Kidney capillary endothelial cell (primary cell): ENCODE measurements at places on chromosomes 16 and 17.
A peak's percentile ranks its signal among the peaks of the same experiment; 100 is the strongest.

GRCh38 chr16:804193-805048 lies 3.9 kb upstream of the GNG13 start:
- no peak for DNase-seq

GRCh38 chr17:21517538-21518293 lies 141.6 kb downstream of the KCNJ12 start:
- no peak for DNase-seq

DNA sequence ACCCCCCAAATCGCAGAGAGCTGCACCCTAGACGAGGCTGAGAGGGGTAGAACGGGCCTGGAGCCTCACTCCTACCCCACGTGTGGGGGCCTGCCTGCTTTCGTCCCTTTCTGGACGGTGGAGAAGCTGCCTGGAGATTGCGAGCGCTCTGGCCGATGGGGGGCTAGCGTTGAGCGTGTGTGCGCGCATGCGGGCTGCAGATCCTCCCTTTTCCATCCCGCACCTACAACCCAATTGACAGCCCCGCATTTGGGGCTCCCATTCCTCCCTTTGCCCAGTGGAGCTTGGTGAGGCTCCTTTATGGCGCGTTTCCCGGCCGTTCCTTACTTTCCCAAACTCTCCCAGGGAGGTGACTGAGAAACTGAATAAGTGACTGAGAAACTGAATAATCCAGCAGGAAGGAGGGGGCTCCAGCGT lies 907 bp upstream of the ESRP2 start:
- no peak for DNase-seq

DNA sequence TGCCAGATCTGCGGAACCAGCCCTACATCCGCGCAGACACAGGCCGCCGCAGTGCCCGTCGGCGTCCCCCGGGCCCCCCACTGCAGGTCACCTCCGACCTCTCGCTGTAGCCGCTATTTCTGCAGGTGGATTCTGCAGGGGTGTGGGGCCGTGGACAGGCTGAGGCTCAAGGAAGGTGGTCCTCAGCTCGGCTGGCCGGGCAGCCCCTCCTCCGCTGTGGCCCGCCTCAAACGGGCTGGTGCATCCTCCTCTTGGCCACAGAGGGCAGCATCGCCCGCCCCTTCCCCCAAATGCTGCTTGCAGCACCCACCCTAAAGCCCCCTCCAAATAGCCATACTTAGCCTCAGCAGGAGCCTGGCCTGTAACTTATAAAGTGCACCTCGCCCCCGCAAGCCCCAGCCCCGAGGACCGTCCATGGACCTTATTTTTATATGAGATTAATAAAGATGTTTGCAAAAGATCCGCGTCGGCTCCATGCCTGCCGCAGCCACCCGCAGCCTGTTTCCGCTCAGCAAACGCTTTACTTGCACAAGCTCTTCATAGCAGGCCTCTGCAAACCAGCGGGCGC lies 14.9 kb downstream of the SPATA32 start:
- no peak for DNase-seq

DNA sequence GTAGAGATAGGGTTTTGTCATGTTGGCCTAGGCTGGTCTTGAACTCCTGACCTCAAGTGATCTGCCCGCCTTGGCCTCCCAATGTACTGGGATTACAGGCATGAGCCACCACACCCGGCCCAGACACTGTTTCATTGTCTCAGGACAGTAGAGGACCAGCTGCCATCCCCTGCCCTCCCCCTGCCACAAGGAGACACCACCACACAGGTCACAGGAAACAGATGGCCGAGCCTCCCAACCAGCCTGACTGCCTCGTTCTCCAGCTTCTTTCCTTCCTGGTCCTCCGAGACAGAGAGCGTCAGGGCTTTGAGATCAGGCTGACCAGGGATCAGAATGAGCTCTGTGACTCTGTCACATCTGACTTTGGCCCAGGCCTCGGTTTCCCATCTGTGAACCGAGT lies 20.8 kb upstream of the RNPS1 start:
- DNase-seq: peak; percentile 70

DNA sequence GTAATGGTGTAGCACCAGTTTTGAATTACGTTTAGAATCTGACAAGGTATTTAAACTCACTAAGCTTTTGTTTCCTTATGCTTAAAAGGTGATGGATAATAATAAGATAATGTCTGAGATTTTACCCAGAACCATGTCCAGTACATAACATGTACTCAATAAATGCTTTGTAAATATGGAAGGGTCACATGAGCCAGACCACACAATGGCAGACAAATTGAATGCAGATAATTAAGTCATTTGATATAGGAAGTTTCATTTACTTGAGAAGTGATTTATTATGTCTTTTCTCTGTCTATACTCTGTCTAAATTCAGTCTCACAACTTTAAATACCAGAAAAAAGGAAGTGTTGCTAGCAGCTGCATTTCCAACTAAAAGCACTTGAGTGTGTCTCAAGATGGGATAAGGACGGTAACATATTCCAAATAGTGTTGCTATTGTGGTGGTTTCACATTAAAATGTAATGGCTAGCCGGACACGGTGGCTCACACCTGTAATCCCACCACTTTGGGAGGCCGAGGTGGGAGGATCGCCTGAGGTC lies 52.5 kb upstream of the DHX40 start:
- DNase-seq: no peak

GRCh38 chr17:50635982-50636803 lies 1.5 kb downstream of the ABCC3 start:
- DNase-seq: no peak

- no peak for DNase-seq
Measured at GRCh38 chr17:74904687-74905409, 11.4 kb upstream of the FADS6 start.

GRCh38 chr16:20865420-20866131 lies 34.6 kb downstream of the DCUN1D3 start:
- peak; percentile 53 for DNase-seq

GRCh38 chr17:49490276-49490675 lies 4.8 kb upstream of the NGFR start:
- DNase-seq: no peak

DNA sequence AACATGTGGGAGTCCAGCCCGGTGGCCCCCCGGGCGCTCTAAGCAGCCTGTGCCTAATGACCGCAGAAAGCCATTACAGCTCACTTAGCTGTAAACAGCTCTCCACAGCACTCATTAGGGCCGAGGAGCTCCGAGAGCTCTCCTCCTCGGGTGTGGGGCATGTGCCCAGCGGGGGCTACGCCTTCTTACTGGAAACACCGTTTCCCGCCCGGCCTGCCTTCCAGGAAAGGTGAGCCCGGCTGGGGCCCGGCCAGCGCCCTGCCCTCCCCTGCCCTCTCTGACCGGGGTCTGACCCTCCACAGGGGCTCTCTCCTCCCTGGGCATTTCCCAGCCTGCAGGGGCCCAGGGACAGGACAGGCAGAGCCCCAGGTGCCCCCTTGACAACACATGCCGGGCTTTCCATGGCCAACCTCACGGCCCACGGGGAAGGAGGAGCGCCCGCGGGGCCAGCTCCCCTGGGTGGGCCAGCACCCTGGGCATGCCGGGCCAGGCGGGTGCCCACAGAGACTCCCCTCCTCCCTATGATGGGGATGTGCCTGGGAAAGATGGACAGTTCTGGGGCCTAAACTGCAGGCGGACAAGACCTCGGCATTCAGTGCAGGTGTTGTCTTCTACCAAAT lies 72.6 kb downstream of the SDK2 start:
- DNase-seq: no peak

DNA sequence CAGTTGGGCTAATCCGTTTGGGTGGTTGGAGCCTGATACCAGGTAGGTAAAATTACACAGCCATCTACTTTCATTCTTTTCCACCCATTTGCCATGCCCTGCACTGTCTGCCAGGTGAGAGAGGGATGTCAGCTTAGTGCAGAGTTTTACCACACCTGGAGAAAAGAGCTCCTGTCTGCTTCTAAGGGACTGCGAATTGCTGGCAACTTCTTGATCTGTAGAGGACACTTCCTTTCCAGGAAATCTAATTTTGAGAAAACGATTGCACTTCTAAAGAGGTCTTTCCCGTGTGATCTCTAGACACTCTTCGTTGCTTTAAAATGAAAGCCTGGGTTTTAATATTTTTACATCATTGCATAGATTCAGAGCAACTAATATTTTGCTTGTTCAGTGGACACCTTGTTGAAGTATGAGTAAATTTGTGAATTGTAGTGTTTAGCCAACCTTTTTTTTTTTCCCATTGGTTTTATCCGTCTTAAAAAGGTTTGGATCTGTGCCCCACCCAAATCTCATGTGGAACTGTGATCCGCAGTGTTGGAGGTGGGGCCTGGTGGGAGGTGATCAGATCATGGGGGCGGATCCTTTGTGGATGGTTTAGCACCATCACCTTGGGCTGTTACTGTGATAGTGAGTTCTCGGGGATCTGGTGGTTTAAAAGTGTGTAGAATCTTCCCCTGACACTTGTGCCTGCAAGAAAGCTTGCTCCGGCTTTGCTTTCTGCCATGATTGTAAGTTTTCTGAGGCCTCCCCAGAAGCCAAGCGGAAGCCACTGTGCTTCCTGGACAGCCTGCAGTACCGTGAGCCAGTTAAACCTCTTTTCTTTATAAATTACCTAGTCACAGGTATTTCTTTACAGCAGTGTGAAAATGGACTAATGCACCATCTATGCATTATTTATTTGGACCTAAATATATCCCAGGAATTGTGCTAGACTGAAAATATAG lies 104.6 kb downstream of the PRKCA start:
- no peak for DNase-seq
